ENCODE measurements at places on chromosomes 2 and 18.
A peak's percentile ranks its signal among the peaks of the same experiment; 100 is the strongest.

DNA sequence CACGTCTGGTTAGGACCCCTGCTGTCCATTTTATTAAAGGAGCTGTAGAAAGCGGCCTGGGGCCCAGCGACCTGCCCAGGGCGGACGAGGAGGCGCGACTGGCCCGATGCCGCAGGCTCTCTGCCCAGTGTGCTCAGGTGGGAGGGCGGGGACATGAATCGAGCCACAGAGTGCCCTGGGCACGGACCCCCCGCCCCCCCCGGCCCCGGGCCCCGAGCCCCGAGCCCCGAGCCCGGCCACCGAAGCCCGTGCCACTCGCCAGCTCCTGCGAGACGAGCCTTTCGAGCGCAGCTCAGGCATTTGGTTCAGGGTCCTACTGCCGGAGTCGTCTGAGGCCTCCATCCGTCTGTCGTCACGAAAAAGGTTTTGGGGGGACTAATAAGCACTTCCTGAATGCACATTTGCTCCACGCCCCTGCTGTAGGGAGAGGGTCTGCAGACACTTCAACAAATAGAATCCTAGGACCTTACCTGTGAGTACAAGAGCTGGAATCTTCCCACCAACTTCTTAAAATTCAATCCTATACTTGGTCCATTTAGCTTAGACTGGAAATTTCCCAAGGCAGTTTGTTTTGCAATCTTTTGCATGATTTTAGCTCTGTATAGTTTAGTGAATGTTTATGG, 602 bp upstream of the ADAM17 start:
- DNase-seq: no peak

GRCh38 chr2:179239195-179239594, 25.4 kb downstream of the SESTD1 start:
- no peak for DNase-seq

GRCh38 chr2:96345438-96345837, 9.9 kb downstream of the NCAPH start:
- no peak for DNase-seq

DNA sequence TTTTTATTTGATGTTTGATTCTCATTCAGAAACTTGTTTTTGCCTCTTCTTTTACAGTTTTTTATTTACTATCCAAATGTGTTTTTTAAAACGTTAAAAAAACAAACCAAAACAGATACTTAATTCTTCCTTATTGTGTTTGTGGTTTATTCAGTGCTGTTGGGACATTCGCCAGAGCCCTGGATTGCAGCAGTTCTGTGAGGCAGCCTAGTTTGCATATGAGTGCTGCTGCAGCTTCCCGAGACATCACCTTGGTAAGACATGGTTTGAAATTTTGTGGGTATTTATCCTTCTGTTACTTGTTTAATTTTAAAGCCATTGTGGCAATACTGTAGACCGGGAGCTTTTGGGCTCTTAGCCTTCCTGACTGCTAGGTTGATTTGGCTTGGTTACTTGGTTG, 91.2 kb downstream of the MTA3 start:
- no peak for DNase-seq

DNA sequence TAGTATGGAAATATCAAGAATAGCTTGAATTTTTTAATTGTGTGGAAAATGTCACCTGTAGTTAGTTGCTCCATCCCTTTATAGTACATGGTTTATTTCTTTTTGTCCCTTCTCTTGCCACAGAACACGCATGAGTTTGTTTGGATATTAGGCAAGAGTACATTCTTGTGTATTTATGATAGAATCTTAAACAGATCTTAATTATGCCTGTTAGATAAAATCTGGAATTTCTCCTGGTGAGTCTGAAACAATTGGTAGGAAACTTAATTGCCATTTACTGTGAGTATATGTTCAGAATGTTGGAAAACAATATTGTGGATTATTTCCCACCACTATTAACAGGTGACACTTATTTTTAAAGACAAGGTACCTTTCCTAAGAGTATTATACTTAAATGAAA, 30.2 kb upstream of the CABYR start:
- DNase-seq: no peak

- DNase-seq: peak; percentile 55
These were observed 300.1 kb upstream of the TRIB2 start for GRCh38 chr2:12416600-12416999.

- no peak for DNase-seq
These were observed 4.9 kb downstream of the CYP26B1 start for GRCh38 chr2:72142570-72143440.

GRCh38 chr2:6845903-6846302, 19.8 kb downstream of the CMPK2 start:
- no peak for DNase-seq

GRCh38 chr18:63508596-63508995, 31.8 kb downstream of the SERPINB5 start:
- DNase-seq: no peak

DNA sequence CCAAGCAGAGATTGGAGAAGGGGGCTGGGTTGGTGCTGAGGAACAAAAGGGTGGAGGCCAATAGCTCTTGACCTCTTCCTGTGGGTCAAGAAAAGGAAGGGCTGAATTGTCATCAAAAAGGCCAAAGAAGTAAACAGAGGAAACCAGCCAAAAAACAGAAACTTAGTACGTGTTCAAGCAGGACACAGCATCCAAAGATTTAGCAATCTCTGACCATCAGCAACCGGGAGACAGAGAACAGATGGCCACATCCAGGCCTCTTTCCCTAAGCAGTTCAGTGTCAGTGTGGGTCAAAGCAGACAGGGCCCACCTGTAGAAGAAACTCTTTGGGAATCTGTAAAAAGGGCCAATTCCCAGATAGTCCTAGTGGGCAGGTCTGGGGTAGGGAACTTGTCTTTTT, 2.9 kb downstream of the DNPEP start:
- DNase-seq: no peak

- DNase-seq: no peak
These were observed 215.6 kb downstream of the HAUS1 start for GRCh38 chr18:46319783-46320182.

- no peak for DNase-seq
These were observed 305.0 kb upstream of the ERBB4 start for GRCh38 chr2:212843409-212844199.

GRCh38 chr2:98468621-98469236, 24.1 kb downstream of the INPP4A start:
- DNase-seq: no peak

DNA sequence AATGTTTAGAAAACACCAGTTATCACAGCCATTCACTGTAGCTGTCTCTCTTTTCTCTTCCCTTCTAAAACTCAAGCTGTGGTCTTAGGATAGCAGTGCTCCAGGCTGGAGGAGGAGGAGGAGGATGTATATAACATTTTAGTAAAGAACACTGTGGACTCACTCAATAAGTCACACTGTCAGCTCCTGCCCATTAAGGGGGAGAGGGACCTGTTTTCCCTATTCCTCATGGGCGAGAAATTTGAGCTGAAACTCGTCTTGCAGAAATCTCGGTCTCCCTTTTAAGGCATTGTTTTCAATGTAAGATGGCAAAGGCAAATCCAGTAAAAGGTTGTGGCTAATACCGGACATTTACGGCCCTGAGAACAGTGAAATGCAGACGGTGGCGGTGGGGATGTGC, 114.8 kb upstream of the ZNF236 start:
- DNase-seq: no peak

- no peak for DNase-seq
These were observed 18.7 kb downstream of the ZFP36L2 start for GRCh38 chr2:43207553-43208300.

- no peak for DNase-seq
These were observed 376.1 kb upstream of the TMEFF2 start for GRCh38 chr2:192570788-192571187.

DNA sequence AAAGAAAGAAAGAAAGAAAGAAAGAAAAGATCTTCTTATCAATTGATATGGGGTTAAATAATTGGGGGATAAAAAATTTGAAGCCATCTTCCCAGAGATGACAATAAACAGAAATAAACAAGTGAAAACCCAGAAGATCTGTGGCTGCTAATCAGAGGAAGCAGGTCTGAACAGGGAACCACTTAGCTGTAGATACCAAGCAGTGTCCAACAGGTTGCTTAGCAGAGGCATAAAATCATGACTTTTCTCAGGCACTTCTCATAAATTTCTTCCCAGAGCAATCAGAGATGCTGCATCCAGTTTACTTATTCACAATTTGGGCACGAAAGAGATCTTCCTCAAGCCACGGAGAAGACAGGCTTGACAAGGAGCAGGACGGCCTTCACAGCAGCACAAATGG, 5.7 kb upstream of the LPIN1 start:
- no peak for DNase-seq

GRCh38 chr18:73656691-73657090, 490.9 kb downstream of the FBXO15 start:
- DNase-seq: no peak

- no peak for DNase-seq
These were observed 182.3 kb downstream of the INO80D start for GRCh38 chr2:205903549-205904129.

DNA sequence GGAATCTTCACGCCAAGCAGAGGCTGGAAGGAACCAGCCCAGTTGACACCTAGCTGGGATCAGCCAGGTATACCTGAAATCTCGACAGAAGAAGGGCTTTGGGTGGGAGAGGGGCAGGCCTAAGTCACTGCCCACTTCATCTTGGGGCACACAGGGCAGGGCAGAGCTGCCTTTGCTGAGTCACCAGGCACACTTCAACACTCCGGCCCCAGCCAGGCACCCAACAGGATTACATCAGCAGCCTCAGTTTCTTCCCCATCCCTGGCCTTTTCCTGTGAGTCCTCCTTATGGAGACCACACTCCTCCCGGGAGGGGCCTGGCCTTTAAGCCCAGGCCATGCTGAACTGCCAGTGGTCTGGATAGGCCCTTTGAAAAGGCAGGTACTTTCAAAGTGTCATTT, 201.7 kb upstream of the HS6ST1 start:
- no peak for DNase-seq

DNA sequence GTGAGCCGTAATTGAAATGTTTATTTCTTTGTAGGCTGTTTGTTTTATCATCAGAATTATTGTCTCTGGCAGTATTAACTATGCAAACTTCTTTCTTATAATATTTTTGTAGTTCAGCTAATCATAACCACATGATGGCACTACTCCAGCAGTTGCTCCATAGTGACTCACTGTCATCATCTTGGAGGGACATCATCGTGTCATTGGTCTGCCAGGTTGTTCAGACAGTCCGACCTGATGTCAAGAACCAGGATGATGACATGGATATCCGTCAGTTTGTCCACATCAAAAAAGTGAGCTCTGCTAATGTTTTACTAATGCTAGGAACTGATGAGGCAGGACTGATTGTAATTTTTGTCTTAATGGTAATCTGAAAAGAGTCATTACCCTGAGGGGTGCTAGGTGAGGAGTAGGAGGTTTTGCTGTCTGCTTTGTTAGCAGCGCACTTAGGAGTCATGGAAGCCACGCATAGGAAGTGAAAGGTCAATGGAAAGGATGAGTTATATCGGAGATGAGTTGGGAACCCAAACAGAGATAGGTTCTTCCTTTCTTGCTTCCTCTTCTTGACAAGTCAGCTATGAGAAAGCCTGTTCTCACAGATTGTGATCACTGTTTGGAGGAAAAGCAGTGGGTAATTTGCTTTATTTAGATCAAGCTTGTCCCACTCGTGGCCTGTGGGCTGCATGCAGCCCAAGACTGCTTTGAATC, 49.2 kb downstream of the PIKFYVE start:
- DNase-seq: no peak

GRCh38 chr2:23427350-23427749, 42.4 kb downstream of the KLHL29 start:
- DNase-seq: no peak

DNA sequence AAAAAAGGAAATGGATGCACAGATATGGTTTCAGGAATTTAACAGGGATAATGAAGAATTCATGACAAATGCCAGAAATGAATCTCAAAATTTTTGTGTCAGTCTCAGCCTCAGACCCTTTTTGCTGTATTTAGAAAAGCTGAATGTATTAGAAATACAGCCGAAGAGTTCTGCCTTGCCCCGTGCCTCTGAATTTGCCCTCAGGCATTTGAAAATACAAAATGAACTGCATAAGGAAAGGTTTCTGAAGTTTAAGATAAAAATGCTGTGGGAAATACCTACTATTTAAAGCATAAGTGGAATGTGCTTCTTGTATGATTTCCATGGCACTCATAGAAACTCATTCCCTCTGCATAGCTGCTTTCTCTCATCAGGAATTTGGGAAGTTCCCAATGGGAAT, 1580.6 kb downstream of the DPP10 start:
- DNase-seq: no peak

- no peak for DNase-seq
These were observed 198.2 kb upstream of the COPS8 start for GRCh38 chr2:236887531-236887930.

- DNase-seq: no peak
These were observed 23.2 kb downstream of the PLCL1 start for GRCh38 chr2:197827618-197828017.

GRCh38 chr2:205568620-205569019, 113.7 kb upstream of the NRP2 start:
- no peak for DNase-seq

GRCh38 chr2:96140941-96141623, 2.8 kb upstream of the ASTL start:
- DNase-seq: no peak

GRCh38 chr2:203936535-203936934, at the start of gene ICOS:
Gene ICOS, plus strand, starts transcription at chr2:203936763. Its CDS starts 52 bp downstream, at chr2:203936815.
- peak; percentile 31 for DNase-seq

- no peak for DNase-seq
These were observed 41.9 kb downstream of the MBP start for GRCh38 chr18:77090546-77091174.

DNA sequence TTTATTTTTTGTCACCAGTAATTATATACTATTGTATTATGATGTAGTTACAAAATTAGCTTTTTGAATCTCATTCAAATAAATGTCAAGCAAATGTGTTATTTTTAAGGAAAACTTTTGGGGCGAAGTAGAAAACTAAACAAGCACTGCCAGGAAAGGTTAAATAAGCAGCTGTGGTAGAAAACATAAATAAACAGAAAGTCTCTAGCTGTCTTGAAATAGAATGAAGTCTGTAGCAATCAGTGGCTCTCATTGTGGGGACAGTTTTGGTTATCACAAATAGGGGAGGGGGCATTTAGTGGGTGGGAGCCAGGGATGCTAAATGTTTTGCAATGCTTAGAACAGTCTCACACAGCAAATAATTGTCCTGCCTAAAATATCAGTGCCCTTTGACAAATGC, 3.4 kb downstream of the INSIG2 start:
- no peak for DNase-seq

GRCh38 chr2:66445076-66445924, 10.4 kb downstream of the MEIS1 start:
- no peak for DNase-seq

DNA sequence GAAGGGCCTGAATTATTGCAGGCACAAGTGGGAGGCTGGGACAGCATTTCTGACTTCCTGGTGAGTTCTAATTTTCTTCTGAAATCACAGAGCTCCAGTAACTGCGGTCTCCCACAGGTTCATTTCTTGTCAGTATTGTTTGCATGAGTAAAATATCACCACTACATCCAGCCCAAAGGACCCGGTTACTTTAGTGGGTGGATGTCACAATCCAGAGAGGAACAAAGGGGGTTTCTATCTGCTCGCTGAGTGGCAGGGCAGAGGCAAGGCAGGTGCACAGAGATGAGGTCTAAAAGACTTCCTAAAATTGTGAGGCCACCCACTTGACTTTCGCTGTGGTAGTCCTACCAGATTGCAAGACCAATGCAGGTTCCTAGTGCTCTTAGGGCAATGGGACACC, 800.4 kb upstream of the ID2 start:
- DNase-seq: no peak

Data from stimulated activated effector memory CD8-positive, alpha-beta T cell treated with anti-CD3 and anti-CD28 coated beads, Interleukin-12 subunit alpha, Interleukin-12 subunit beta, amount 100 ng/mL, for 72 hours (primary cell).